ENCODE measurements at places on chromosomes 6 and 20.

GRCh38 chr6:81031416-81031815 is 721.1 kb downstream of the TENT5A start:
- DNase-seq: no peak

- no peak for DNase-seq
These were observed 69.4 kb upstream of the PRL start for GRCh38 chr6:22366214-22366613.

DNA sequence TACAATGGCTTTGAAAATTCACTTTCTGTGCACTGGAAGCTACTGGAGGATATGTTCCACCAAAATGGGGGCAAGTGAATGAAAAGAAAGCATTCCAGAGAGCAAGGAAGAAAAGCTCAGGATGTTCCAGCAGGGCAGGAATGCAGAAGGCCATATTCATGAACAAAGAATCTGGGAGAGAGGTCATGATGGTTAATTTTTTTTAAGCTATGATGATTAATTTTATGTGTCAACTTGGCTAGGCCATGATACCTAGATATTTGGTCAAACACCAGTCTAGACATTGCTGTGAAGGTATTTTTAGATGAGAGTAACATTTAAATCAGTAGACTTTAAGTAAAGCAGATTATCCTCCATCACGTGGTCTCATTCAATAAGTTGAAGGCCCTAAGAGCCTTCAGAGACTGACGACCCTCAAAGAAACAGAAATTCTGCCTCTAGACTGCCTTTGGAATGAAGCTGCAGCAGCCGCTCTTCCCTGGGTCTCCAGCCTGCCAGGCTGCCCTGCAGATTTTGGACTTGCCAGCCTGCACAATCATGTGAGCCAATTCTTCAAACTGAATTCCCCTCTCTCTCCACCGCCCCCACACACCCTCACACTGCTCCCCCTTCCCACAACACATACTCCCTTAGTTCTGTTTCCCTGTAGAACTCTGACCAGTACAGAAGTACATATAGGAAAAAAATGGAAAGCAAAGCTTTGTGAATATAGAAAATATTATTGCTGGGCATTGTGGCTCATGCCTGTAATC is 20.1 kb upstream of the GCM1 start:
- no peak for DNase-seq

- DNase-seq: no peak
These were observed 58.9 kb downstream of the SASH1 start for GRCh38 chr6:148401571-148401970.

GRCh38 chr6:144008120-144008811 is at the start of gene PLAGL1:
Gene PLAGL1, minus strand, starts transcription at chr6:144008259. Its CDS starts 60,123 bp downstream, at chr6:143948136.
- no peak for DNase-seq

GRCh38 chr20:24572862-24573261 is 103.4 kb downstream of the SYNDIG1 start:
- no peak for DNase-seq

- DNase-seq: no peak
These were observed 9.5 kb upstream of the PARD6B start for GRCh38 chr20:50721881-50722281.
